ENCODE measurements at places on chromosomes 4 and X. TPM values are rescaled to one million over a fixed set of nuclear protein-coding genes. Genes with fewer than 3 reads are reported as not detected.

TMPRSS11A gene
- not detected for total RNA-seq

TCP11X1 gene
- total RNA-seq, result not detected

PI4K2B gene
- 23.4 TPM for total RNA-seq

C4orf36 gene
- total RNA-seq, result not detected

ZCCHC4 gene
- 22.4 TPM for total RNA-seq

MAGEB2 gene
- total RNA-seq, result not detected

ERCC6L gene
- total RNA-seq, result 21.2 TPM

CPLX1 gene
- total RNA-seq, result 0.97 TPM

HPSE gene
- 3.0 TPM for total RNA-seq

AMOT gene
- 5.4 TPM for total RNA-seq

FAT4 gene
- 6.1 TPM for total RNA-seq

CTBP1 gene
- total RNA-seq, result 125 TPM

DCLK2 gene
- total RNA-seq, result 0.49 TPM

CAPN6 gene
- 6.3 TPM for total RNA-seq

- H3K4me1 ChIP-seq, result peaks cover 5% of the 10 kb centered on the region
- no peaks in the 10 kb centered on the region for H3K36me3 ChIP-seq
- H3K27me3 ChIP-seq, result no peaks in the 10 kb centered on the region
- DNase-seq, result no peak
- H3K27ac ChIP-seq, result no peak overlapping the region
Observed at GRCh38 chr4:148034813-148035212, 302.9 kb downstream of the ARHGAP10 start.

DNA sequence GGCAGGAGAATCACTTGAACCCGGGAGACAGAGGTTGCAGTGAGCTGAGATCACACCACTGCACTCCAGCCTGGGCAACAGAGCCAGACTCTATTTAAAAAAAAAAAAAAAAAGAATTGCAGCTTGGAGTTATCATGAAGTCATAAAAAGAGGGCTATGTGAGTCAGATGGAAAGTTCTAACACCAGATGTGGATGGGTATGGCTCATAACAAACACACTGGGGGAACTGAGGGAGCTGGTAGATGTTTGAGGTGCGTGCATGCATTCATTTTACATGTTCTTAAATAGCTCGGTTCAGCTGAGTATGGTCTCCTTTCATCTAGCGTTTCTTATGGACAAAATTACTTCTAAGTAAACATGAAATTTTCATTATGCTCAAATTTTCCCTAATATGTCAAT is 11.7 kb downstream of the TRMT2B start:
- H3K27ac ChIP-seq, result no peak overlapping the region
- DNase-seq, result no peak
- no peaks in the 10 kb centered on the region for H3K36me3 ChIP-seq
- no peaks in the 10 kb centered on the region for H3K4me1 ChIP-seq
- H3K27me3 ChIP-seq, result no peaks in the 10 kb centered on the region

DNA sequence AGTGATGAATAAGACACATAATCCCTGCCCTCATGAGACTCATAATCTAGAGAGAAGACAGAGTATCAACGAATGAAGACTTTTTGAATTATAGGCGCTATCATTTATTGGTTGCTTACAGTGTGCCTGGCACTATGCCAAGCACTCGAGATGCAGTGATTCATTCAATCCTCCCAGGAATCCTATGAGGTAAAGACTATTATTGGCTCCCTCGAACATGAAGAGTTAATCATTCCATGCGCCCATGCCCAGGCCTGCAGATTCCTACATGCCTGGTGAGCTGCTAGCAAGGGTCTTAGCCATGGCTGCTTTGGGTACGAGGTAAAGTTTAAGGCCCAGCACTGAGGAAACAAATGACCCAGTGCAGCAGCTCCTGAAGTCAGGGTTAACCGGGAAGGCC is 47.0 kb downstream of the TEX13B start:
- H3K36me3 ChIP-seq, result peaks cover 6% of the 10 kb centered on the region
- no peak overlapping the region for H3K27ac ChIP-seq
- H3K4me1 ChIP-seq, result peaks cover 8% of the 10 kb centered on the region
- peak; percentile 5 for DNase-seq
- H3K27me3 ChIP-seq, result no peaks in the 10 kb centered on the region

DNA sequence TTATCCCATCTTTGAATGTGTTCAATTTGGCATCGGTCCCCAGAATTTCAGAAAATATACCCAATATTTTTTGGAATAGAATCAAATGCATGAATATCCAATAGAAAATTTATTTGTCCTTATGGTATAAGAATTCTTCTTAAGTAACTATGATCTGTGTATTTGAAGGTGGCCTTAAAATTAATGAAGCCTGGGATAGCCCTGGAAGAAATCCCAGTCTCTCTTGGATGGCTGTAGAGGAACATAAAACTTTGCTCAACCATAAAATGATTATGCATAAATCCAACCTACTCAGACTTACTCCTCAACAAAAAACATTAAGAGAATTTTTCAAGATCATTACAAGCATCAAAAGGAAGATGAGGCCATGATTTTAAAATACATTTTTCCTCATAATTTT is 269.4 kb upstream of the SMIM31 start:
- H3K4me3 ChIP-seq, result no peak overlapping the region
- DNase-seq, result no peak
- H3K4me1 ChIP-seq, result no peaks in the 10 kb centered on the region
- H3K27ac ChIP-seq, result no peak overlapping the region
- H3K36me3 ChIP-seq, result no peaks in the 10 kb centered on the region

GRCh38 chrX:134171661-134172587 is 65.1 kb upstream of the CCDC160 start:
- H3K36me3 ChIP-seq, result peaks cover 19% of the 10 kb centered on the region
- H3K27ac ChIP-seq, result no peak overlapping the region
- H3K4me1 ChIP-seq, result peaks cover 29% of the 10 kb centered on the region
- peak overlapping the region; percentile 67 for H3K4me3 ChIP-seq
- no peaks in the 10 kb centered on the region for H3K27me3 ChIP-seq

DNA sequence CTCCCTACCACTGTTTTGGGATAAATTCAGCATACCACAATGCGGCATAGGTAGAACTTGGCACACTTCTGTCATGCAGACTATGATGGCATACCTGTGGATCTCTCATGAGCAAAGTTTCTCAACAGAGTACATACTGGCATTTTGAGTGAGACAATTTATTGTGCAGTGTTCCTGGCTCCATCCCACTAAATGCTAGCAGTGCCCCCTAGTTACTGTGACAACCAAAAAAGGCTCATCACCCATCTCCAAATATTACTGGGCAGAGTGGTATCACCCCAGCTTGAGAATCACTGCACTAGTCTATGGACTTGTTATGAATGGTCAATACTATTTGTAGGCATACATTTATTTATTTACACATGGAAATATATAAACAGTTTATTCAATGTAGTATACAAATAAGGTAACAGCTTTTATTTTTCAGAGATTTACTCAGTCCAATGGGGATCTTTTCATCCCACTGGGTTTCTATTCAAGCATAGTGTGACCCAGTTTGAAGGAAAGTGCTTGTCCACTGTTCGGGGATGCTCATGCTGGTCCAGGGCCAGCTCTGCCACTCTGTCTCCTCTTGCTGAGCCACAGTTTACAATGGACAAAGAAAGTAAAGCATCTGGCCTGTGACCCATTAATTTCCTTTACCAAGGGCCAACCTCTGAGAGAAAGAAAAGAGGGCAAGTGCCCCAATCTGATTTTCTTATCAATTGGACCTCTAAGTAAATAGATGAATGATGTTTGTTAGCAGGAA is 81.0 kb upstream of the IL2 start:
- no peaks in the 10 kb centered on the region for H3K36me3 ChIP-seq
- H3K27ac ChIP-seq, result no peak overlapping the region
- no peaks in the 10 kb centered on the region for H3K27me3 ChIP-seq
- H3K4me1 ChIP-seq, result no peaks in the 10 kb centered on the region

- H3K27ac ChIP-seq, result no peak overlapping the region
- no peaks in the 10 kb centered on the region for H3K4me1 ChIP-seq
- H3K27me3 ChIP-seq, result no peaks in the 10 kb centered on the region
- H3K36me3 ChIP-seq, result no peaks in the 10 kb centered on the region
- H3K4me3 ChIP-seq, result no peak overlapping the region
Observed at GRCh38 chrX:50762578-50762977, 51.4 kb downstream of the SHROOM4 start.

GRCh38 chr4:121720109-121720508 is 23.3 kb upstream of the ANXA5 start:
- H3K4me3 ChIP-seq, result no peak overlapping the region
- no peak overlapping the region for H3K27ac ChIP-seq
- no peaks in the 10 kb centered on the region for H3K36me3 ChIP-seq
- DNase-seq, result no peak
- H3K4me1 ChIP-seq, result 0 out of 2 replicates have a peak, but pooled peaks cover 3% of the 10 kb centered on the region

GRCh38 chrX:107304141-107304540 is 97.7 kb downstream of the DNAAF6 start:
- DNase-seq, result no peak
- H3K36me3 ChIP-seq, result no peaks in the 10 kb centered on the region
- no peak overlapping the region for H3K4me3 ChIP-seq
- H3K4me1 ChIP-seq, result no peaks in the 10 kb centered on the region
- no peak overlapping the region for H3K27ac ChIP-seq

- H3K36me3 ChIP-seq, result no peaks in the 10 kb centered on the region
- H3K4me1 ChIP-seq, result no peaks in the 10 kb centered on the region
- DNase-seq, result no peak
- H3K27me3 ChIP-seq, result no peaks in the 10 kb centered on the region
Observed at GRCh38 chrX:134588806-134589205, 69.5 kb downstream of the PLAC1 start.

DNA sequence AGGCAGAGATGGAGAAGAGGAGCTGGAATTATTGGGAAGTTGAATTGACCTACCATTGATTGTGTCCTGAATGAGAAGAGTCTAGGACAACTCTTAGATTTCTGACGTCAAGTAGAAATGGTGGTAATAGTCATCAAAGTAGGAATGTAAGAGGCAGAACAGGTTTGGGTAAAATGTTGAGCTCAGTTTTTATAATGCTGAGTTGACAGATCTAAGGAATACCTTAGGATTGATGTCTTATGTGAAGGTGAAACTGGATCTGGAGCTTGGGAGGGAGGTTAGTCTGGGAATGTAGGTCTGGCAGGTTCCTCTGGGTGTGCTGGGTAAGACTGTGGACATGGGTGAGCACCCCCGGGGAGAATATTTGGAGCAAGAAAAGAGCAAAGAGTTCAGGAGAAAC is 31.9 kb downstream of the JADE1 start:
- peaks cover 47% of the 10 kb centered on the region for H3K4me1 ChIP-seq
- DNase-seq, result no peak
- no peaks in the 10 kb centered on the region for H3K27me3 ChIP-seq

DNA sequence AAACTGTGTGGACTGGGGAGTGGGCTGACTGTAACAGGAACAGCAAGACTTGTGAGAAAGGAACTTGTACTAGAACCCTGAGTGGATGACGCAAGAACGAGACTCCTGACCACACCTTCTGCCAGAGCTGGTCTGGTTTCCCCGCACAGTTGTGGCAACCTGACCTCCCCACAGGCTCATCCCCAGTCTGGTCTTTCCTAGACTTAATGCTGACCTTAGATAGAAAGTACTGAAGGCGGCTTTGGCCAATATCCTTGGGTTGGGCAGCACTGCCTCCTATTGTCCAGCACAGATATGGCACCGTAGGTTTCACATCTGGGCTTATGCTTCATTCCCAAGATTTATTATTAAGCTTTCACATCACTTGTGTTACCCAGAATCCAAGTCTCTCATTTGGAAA is 137.8 kb upstream of the FRG1 start:
- H3K4me1 ChIP-seq, result no peaks in the 10 kb centered on the region
- H3K27me3 ChIP-seq, result no peaks in the 10 kb centered on the region
- no peak overlapping the region for H3K4me3 ChIP-seq
- DNase-seq, result peak; percentile 57
- H3K27ac ChIP-seq, result no peak overlapping the region

- no peaks in the 10 kb centered on the region for H3K36me3 ChIP-seq
- no peak overlapping the region for H3K27ac ChIP-seq
- H3K4me1 ChIP-seq, result no peaks in the 10 kb centered on the region
- H3K27me3 ChIP-seq, result no peaks in the 10 kb centered on the region
Observed at GRCh38 chrX:94937491-94937890, 1263.5 kb downstream of the FAM133A start.

DNA sequence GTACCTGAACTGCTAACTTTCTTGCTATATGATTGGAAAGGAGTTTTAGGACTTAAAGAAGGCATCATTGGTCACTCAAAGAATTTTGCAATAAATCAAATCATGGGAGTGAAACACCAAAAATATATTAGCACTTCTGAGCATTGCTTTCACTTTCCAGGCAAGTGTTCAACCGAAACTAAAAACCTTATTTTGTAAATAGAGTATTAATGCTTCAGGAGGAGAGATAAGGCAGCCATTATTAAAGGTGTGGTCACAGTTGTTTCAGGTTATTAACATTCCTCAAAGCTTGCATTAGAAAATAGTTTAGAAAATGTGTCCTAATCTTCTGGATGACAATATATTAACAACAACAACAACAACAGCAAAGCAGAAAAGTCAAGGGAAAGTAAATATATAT is 92.3 kb upstream of the TLL1 start:
- no peaks in the 10 kb centered on the region for H3K27me3 ChIP-seq
- H3K27ac ChIP-seq, result no peak overlapping the region
- H3K4me1 ChIP-seq, result peaks cover 10% of the 10 kb centered on the region
- no peak overlapping the region for H3K4me3 ChIP-seq
- H3K36me3 ChIP-seq, result no peaks in the 10 kb centered on the region
- DNase-seq, result no peak

DNA sequence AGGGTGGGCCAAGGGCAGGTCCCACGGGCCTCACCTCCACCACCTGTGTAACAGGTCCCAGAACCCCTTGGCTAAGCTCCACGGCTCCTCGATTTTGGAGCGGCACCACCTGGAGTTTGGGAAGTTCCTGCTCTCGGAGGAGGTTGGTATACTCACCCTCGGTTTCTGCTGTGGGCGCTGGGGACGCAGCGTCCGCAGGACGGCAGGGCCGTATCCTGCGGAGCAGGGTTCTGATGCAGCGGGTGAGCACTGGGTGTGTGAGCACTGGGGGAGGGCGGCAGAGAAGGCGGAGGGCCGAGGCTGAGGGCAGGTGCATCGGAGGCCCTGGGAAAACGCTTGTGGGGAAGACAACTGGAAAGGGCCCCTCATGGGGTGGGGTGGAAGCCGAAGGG is 11.0 kb downstream of the ATP5ME start:
- H3K27me3 ChIP-seq, result no peaks in the 10 kb centered on the region
- H3K27ac ChIP-seq, result no peak overlapping the region
- no peaks in the 10 kb centered on the region for H3K36me3 ChIP-seq
- H3K4me1 ChIP-seq, result no peaks in the 10 kb centered on the region
- H3K4me3 ChIP-seq, result peak overlapping the region; percentile 87
- DNase-seq, result no peak

GRCh38 chrX:142201113-142201512 is 4.0 kb downstream of the MAGEC2 start:
- no peak for DNase-seq
- no peaks in the 10 kb centered on the region for H3K27me3 ChIP-seq
- H3K4me3 ChIP-seq, result no peak overlapping the region
- H3K36me3 ChIP-seq, result no peaks in the 10 kb centered on the region

- no peak overlapping the region for H3K27ac ChIP-seq
- H3K36me3 ChIP-seq, result no peaks in the 10 kb centered on the region
- no peak overlapping the region for H3K4me3 ChIP-seq
- no peaks in the 10 kb centered on the region for H3K4me1 ChIP-seq
- H3K27me3 ChIP-seq, result no peaks in the 10 kb centered on the region
Observed at GRCh38 chrX:118755633-118756032, 28.2 kb downstream of the IL13RA1 start.

DNA sequence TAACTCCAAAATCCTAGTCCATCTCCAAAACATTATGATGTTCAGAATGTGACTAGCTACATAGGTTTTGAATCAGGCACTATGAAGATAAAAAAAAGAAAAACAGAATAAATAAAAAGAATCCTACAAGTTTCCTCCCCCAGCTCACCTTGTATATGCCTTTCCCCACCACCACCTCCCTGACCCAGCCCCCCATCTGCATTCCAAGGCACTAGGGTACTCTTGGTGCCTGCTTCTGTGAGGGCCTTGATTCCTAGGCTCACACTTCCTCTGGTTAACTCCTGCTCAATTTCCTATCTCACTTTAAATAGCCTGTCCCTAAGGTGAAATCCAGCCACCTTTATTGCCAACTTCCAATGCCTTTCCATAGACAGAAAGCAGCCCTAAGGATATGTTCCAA is 178.7 kb upstream of the ATOH1 start:
- H3K27ac ChIP-seq, result no peak overlapping the region
- no peaks in the 10 kb centered on the region for H3K36me3 ChIP-seq
- peaks cover 8% of the 10 kb centered on the region for H3K4me1 ChIP-seq
